ENCODE measurements at places on chromosomes 11 and 22.

GRCh38 chr22:49022816-49023160 lies 804.9 kb downstream of the BRD1 start:
- DNase-seq = no peak

- no peak for DNase-seq
Measured at GRCh38 chr11:35111161-35112055, 27.6 kb upstream of the CD44 start.

- no peak for DNase-seq
Measured at GRCh38 chr11:34063061-34063795, 11.7 kb downstream of the CAPRIN1 start.

- no peak for DNase-seq
Measured at GRCh38 chr11:10844796-10845195, 13.1 kb downstream of the ZBED5 start.

DNA sequence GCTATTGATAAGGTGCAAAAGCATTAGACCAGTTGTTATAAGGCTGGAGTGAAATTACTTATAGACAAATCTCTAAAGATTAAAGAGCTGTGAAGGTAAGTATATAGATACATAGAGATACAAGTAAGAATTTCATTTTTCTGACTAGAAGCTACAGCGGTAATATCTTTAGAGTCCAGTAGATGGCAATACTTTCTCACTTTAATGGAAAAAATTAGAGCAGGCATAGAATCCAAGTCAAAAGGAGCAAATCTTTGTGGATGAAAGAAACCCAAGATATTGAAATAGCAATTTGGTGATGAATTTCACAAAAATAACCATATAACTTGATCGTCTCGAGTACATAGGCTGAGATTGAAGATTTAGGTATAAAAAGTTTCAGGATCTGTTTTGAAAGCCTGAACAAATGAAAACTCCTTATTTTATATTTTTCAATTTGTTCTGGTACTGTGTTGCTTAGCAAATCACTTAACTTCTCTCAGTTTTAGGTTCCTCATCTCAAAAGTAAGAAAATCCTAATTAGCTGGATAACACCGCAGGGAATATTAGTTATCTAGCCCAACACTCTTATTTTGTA lies 81.9 kb downstream of the UVRAG start:
- no peak for DNase-seq

DNA sequence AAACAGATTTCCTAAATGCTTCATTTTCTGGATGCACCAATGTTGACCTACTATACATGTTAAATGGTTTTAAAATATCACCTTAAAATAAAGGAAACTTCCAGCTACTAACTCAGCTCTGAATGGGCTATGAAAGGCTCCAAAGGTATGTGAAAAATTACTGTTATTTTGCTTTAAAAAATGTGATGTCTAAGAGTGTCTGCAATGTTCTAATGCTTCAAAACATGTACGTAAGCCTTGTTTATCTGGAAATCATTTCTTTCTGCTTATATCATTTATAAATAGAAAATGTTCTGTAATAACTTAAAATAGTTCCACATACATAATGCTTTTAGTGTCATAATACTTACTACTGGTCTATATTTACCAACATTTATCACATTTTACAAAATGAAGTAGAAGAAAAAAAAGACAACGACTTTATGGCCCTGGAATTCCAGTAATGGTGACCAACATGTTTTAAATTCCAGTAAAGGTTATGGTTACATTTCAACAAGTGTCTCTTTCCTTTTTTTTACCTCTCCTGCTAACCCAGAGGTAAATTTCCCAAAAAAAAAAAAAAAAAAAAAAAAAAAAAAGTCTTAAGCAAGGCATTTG lies 2.5 kb downstream of the BDNF start:
- no peak for DNase-seq

GRCh38 chr22:30413745-30414524 lies 11.6 kb upstream of the MTFP1 start:
- no peak for DNase-seq

DNA sequence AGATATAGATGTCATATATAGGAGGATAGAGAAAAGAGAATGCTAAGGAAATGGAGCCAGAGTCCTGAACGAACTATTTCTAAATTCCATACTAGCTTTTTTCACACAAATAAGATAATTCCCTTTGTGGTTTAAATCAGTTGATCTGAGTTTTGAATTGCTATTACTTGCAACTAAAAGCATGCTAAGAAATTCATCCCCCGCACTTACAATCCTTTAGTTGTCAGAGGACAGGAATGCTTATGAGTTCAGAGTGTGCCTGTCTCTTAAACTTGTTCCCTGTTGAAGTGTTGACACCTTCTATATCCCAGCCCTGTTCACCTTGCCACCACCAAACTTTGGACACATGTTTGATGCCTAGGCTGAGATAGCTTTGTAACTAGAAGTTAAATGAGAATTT lies 406.2 kb downstream of the METTL15 start:
- no peak for DNase-seq

DNA sequence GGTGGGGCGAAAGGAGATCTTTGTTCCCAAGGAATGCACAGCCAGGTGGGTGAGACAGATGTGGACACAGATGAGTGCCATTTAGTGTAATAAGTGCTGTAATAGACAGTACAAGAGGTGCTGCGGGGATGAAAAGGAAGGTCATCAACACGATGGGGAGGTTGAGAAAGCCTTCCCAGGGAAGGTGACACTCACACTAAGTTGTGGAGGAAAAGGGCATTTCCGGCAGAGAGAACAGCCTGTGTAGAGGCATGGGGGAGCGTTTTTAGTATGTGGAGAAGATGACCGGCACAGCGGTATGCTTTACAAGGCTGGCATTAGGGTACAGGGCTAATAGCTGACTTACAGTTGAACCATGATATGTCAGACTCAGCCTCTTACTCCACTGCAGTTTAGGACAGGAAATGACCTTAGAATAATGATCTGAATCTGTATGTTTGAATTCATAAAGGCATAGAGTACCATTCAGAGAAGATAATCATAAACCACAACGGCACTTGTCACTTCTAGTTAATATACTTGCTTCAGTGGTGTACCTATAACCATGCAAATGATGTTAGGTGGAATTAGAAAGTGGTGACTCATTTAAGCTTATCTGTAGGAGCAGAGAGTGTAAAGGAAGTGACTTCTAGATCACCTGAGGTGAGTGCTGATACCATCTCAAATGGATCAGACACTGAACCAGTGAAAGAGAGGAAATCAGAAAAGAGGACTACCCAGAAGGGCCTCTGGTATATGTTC lies 60.6 kb downstream of the FAM83F start:
- DNase-seq = no peak

- DNase-seq = no peak
Measured at GRCh38 chr11:121441521-121441920, 10.6 kb upstream of the SORL1 start.

DNA sequence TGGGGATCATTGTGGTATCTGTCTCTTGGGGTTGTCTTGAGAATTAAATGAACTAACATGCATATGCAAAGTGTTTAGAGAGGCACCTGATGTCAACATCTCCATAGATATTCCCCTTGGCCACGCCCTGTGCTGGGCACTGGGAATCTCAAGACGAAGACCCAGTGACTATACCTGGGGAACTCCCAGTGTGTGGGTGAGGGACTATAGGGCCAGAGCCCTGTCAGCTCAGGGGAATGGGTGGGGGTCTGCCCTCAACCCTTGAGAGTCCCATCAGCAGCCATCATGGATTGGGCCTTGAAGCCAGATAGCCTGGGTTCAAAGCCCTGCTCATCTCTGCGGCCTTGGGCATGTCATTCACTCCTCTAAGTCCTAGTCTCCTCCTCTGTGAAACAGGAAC lies 21.6 kb upstream of the LMO1 start:
- no peak for DNase-seq

- no peak for DNase-seq
Measured at GRCh38 chr22:28143961-28144745, 225.1 kb upstream of the PITPNB start.

DNA sequence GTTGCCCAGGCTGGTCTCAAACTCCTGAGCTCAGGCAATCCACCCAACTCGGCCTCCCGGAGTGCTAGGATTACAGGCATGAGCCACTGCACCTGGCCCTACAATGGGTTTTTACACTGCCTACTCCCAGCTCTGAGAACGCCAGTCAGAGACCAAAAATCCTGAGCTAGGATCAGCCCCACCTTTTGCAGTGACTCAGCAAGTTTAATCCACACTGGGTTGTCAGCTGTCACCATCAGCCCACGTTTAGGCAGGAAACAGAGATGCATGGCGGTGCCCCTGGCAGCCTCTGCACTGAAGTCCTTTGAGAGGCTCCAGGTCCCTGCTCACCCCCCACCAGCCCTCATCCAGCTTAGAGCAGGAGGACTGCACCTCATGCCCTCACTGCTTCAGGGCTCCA lies 117.6 kb downstream of the ARHGAP8 start:
- no peak for DNase-seq

- no peak for DNase-seq
Measured at GRCh38 chr11:67542971-67543370, 19.7 kb upstream of the CABP2 start.

DNA sequence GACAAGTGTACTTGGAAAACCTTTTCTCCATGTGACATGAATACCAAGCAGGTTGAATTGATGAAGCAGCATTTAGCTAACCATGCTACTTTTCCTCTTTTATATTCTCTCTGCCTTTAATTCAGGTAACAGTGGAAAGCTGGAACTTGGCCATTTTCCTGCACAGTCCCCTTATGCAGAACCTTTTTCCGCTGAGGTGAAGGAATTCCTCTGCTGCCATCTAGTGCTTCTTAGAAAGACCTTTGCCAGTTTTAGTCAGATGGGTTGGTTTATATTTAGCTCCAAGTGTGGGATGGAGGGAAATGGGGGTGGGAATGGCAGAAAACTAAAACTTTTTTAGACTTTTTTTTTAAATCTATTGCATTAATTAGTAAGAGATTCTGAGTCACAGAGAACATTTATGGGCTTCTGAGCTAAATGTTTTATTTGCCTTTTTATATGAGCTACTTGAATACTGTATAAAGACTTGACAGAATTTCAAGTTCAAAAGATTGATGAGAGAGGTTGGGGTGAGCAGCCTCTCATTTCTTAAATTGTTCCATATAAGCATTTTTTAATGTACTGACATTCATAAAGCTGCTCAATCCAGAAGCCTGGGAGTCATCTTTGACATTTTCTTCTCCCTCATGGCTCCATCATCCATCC lies 153.9 kb upstream of the ZC3H12C start:
- no peak for DNase-seq

GRCh38 chr22:20395907-20396287 lies 1.9 kb downstream of the ZNF74 start:
- no peak for DNase-seq

GRCh38 chr22:33051960-33052839 lies 6.0 kb downstream of the SYN3 start:
- DNase-seq = no peak

All from stimulated activated CD4-positive, alpha-beta T cell treated with anti-CD3 and anti-CD28 coated beads, TNF-alpha, amount 100 ng/mL, for 4 hours (primary cell).